Stimulated activated CD4-positive, alpha-beta T cell treated with anti-CD3 and anti-CD28 coated beads, Interleukin-1b, Interleukin-23, amount 100 ng/mL, for 1 hour (primary cell): ENCODE measurements at places on chromosomes 7 and 10.

DNA sequence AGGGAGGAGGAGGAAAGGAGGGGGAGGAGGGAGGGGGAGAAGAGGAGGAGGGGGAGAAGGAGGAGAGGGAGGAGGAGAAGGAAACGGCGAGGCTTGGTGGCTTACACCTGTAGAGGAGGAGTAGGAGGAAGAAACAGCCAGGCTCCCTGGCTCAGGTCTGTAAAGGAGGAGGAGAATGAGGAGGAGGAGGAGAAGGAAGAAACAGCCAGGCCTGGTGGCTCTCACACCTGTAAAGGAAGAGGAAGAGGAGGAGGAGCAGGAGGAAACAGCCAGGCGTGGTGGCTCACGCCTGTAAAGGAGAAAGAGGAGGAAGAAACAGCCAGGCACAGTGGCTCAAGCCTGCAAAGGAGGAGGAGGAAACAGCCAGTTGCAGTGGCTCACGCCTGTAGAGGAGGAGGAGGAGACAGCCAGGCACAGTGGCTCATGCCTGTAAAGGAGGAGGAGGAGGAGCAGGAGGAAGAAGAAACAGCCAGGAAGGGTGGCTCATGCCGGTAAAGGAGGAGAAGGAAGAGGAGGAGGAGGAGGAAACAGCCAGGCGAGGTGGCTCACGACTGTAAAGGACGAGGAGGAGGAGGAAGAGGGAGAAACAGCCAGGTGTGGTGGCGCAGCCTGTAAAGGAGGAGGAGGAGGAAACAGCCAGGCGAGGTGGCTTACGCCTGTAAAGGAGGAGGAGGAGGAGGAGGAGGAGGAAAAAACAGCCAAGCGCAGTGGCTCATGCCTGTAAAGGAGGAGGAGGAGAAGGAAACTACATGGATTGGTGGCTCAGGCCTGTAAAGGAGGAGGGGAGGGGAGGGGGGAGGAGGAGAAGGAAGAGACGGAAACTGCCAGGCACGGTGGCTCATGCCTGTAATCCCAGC is 14.9 kb upstream of the CRCP start:
- DNase-seq, result no peak

DNA sequence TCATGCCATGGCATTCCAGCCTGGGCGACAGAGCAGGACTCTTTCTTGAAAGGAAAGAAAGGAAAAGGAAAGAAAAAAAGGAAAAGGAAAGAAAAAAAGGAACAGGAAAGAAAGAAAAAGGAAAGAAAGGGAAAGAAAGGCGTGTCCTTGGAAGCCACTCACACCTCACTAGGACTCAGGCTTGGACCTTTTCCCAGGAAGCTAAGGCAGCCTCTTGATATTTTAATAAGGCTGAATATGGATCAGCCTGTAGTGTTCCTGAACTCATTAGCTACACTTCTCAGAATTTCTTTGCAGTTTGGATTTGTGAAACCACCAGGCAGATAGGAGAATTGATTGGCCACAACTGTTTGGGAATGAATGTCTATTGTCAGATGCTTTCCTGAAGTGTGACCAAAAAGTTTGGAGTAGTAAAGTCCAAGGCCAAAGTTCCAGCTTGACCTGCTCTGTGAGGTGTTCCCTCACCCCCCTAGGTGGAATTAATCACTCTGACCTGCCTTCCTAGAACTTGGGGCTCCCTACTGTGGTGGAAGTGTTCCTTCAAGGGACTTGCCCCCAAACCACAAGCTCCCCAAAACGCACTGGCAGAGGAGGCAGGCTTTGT is 7.1 kb upstream of the MALSU1 start:
- no peak for DNase-seq

GRCh38 chr7:117993377-117994003 is 120.2 kb upstream of the CTTNBP2 start:
- DNase-seq, result no peak

GRCh38 chr7:128830231-128831177 is at the start of gene FLNC:
Gene FLNC (plus strand): TSS chr7:128830406. CDS start chr7:128830638, 232 bp downstream.
- no peak for DNase-seq

GRCh38 chr7:54546081-54546985 is 4.2 kb downstream of the VSTM2A start:
- no peak for DNase-seq

- no peak for DNase-seq
Observed at GRCh38 chr7:2191016-2191415, 41.7 kb downstream of the MAD1L1 start.

DNA sequence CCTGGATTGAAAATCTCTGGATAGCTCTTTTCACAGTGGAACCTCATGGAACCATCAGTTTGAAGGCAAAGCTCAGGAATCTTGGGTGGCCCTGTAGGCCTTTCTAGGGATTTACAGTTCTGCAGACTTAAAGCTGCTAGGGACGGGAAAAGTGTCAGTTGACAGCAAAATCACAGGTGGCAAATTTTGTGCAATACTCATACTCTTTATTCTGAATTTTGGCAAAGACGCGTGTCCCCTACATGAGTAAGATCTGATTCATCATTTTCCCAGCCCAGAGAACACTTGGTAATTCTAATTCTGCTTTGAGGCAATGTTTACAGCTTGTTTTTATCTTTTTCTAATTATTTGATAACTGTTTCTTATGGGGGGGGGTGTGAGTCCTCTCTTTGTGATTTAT is 3.6 kb downstream of the LRRC17 start:
- DNase-seq, result no peak

GRCh38 chr7:142689439-142690120 is 59.7 kb upstream of the PRSS1 start:
- no peak for DNase-seq

GRCh38 chr7:17058568-17058967 is 176.8 kb upstream of the AGR3 start:
- no peak for DNase-seq

DNA sequence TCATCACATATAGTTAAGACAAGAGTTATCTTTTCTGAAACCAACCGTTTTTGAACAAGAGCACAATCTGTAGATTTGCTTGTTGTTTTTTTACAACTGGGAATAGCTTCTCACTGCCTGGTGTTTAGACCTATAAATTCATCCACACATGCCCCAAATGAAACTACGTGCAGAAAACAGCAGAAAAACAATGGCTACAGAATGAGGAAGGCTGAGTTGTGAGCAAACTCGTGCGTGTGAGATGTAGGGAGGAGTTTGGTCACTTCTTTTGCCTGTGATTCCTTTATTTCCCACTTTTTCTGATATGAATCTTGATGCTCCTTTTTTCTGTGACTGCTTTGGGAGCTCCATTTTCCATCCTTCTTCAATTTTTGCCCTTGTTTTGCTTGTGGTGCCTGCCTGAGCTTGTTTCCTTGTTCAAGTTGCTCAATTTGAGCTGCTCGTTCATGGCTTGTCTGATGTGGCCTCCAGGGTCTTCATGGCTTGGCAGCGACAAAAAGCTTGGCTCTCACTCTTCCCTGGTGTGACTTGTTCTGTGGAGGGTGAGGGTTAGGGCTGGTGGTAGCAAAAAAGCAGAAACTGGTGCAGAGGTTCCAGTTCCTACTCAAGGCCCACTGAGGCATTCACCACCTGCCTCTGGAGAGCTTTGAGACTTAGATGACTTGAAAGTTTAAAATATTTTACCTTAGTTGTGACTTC is 76.9 kb downstream of the ZNF365 start:
- no peak for DNase-seq

- DNase-seq, result no peak
Observed at GRCh38 chr7:148835854-148836253, 48.2 kb downstream of the EZH2 start.

- DNase-seq, result no peak
Observed at GRCh38 chr7:131493081-131493480, 63.3 kb downstream of the PODXL start.

- no peak for DNase-seq
Observed at GRCh38 chr7:54529568-54529967, 12.6 kb upstream of the VSTM2A start.

DNA sequence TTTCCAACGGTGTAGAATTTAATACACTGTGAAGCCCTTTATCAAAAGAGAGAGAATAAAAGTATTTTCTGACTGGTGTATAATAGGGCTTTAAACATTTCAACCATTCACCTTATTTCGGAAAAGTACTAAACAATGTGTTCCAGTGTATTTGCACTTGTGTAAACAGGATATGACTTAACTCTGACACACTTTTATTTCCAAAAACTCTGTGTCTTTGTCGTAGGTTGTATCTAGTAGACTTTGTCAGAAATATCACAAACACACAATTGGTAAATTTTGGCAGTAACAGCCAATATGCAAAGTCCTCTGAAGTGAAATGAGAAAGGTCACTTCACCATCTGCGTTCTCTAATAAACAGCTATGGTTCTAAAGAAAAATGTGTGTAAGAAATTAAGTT is 10.3 kb upstream of the TSPAN13 start:
- no peak for DNase-seq
